Smooth muscle cell of the coronary artery (primary cell): ENCODE measurements at places on chromosomes 13 and 19. TPM values are rescaled to one million over a fixed set of nuclear protein-coding genes. Genes with fewer than 3 reads are reported as not detected.

The UPK1A gene
- 0.08 TPM in 1 of 2 replicates, not detected in the other for total RNA-seq

The RELB gene
- 4.8 and 5.0 TPM in 2 replicates for total RNA-seq

The COX6B2 gene
- not detected in 2 replicates for total RNA-seq

The SERPINE3 gene
- not detected in 2 replicates for total RNA-seq

The ANGPTL4 gene
- 2.0 and 7.4 TPM in 2 replicates for total RNA-seq

The GRK1 gene
- not detected in 2 replicates for total RNA-seq
